ENCODE measurements at places on chromosomes 7 and 10.

DNA sequence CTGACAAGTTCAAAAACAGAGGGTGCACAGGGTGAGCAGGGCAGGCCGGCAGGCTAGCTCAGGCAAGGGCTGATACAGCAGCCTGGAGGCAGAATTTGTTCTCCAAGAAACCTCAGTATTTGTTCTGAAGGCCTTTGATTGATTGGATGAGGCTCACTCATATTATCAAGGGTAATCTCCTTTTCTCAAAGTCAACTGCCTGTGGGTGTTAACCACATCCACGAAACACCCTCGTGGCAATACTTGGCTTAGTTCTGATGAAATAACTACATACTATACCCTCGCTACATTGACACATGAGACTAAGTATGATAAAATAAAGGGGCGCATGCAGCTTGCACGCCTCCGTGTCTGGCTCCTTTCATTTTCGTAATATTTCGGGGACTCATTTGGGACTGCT lies 4.4 kb upstream of the PPP2R2D start:
- DNase-seq = no peak

DNA sequence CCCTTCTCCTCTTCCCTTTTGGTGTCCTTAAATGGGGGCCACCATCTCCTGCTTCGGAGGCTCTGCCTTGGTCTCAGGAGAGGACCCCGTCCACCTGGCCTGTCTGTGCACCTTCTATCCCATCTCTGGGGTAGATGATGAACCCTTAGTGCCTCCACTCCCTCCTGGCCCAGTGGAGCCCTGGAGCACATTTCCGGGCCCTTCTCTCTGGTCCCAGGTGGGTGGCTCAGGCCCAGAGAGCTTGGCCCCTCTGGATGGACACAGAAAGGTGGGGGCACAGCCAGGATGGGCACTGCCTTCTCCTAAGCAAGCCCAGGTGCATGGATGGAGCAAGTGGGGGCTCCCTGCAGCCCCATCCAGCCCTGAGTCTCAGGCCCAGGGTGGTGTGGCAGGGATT lies 121.4 kb upstream of the RET start:
- no peak for DNase-seq

- DNase-seq = no peak
Observed at GRCh38 chr10:16653224-16653623, 131.5 kb upstream of the C1QL3 start.

DNA sequence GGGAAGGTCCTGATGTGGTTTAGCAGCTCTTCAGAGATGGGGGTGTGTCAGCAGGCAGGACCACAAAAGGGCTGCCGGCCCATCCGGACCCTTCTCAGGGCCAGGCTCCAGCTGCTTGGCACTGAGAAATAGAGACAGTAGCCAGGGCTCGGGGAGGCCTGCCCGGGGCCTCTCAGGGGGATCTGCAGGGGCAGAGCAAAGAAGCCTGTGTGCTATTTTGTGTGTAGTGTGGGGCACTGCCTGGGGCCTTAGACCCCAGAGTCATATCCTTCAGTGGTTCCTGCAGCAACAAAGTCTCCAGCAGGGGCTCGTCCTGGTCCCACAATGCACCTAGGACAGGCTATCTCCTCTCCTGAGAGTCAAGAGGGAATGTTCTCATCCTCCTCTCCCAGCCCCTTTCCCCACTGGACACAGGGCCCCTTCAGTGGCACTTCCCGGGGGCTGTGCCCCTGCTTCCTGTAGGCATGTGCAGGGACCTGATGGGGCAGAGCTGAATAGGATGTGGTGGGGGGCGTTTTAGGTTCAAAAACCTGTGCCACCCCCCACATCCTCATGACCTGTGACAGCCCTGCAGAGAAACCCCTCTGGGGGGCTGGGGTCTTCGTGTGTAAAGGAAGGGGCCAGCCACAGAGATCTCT lies 159.5 kb upstream of the RHEB start:
- DNase-seq = no peak

DNA sequence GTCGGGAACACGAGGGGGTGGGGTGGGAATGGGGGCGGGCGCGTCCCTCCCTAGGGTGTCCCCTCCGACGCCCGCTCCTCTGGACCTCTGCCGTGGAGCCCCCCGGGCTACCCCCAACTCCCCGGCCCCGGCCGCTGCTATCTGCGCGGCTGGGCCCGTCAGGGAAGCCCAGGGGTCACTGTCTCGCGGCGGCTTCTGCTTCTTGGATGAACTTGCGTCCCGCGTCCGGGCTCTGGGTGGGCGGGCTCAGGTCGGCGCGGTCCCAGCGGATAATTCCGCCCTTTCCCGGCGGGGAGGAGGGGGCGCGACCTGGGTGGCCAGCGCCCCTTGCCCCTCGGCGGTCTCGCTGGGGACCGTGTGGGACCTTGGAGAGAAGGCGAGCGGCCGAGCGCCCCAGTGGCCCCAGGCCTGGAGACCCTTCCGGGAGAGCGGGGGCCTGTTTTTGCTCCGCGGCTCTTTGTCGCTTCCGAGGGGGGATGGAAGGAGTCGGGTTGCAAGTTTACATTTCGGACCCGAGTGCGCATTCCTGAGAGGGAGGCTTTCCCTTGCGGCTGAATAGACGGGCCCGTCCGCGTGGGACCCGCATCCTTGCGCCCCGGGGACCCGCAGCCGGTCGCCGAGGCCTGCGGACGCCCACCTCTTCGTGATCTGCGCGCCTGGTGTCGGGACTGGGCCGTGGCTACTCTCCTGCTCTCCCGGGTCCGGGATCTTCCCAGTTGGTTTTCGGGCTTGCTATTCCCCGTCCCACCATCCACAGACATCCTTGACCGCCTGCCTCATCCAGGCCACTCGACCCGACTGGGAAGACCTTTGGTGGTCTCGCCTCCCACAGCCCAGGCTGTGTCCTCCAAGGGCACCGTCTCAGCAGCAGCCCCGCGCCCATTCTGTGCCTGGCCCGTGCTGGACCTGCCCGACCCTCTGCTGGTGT lies 812 bp downstream of the DOCK1 start:
- peak; percentile 41 for DNase-seq

DNA sequence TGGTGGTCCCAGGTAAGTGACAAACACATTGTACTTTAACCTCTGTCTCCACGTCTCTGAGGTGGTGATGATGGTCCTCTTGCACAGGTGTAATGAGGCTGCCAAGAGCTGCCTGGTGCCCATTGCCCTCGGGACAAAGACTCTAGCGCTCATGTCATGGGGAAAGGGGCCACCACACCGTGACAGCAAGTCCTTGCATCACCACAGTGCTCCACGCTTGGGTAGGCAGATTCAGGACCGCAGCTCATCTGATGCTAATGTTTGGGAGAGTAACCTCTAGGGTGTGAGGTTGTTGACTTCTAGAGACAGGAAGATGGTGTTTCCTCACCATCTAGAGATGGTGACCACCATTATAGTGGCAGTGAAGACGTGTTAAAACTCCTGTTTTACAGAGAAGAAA lies 395.6 kb downstream of the ADRA2A start:
- no peak for DNase-seq

- peak; percentile 6 for DNase-seq
Observed at GRCh38 chr10:83990126-83990525, 149.2 kb upstream of the GHITM start.

DNA sequence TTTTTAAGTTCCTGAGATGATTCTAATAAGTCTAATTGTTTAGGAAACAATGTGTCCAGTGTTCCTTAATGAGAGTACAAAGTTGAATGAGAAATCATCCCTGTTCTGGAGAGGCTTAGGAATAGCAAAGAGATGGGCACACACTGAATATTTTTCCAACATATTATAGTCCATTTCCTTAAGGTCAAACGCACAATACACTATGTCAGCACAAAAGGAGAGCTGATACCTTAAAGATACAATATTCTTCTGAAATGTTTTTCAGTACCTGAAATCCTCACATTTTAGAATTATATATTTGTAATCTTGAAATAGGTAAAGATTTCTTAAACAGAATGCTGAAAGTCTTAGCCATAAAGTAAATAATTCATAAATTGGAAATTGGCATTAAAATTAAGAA lies 183.2 kb downstream of the GRM3 start:
- DNase-seq = no peak

GRCh38 chr7:111483078-111483477 lies 79.2 kb downstream of the IMMP2L start:
- no peak for DNase-seq

- DNase-seq = no peak
Observed at GRCh38 chr7:73974948-73975926, 52.7 kb upstream of the ELN start.

- DNase-seq = no peak
Observed at GRCh38 chr7:78702770-78703169, 750.7 kb downstream of the MAGI2 start.

GRCh38 chr10:24579906-24580305 lies 143.8 kb downstream of the ARHGAP21 start:
- DNase-seq = no peak

All from hippocampal formation (tissue), 2 donors.